Activated gamma-delta T cell treated with Interleukin-2 at 50 U/mL for 16 hours (primary cell): ENCODE measurements at places on chromosomes 13 and 19.

GRCh38 chr13:108225440-108225839 lies 7.2 kb downstream of the ABHD13 start:
- no peak for DNase-seq

DNA sequence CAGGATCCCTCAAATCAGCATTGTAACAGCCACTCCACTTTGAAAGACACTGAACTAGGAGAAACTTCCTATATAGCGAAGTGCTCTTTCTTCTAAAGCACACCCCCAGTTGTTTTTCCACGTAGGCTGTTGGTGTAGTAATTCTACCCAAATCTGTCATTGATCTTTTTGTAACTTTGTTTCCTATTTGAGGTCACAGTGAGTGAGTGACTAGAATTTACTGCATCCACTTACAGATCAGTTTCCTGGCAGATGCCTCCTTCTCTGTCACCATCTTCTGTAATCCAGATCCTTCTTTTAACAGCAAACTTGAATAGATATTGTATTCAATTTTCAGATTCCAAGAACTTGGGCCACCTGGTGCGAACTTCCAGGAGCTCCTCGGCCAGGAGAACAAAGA lies 15.3 kb downstream of the ZAR1L start:
- no peak for DNase-seq

DNA sequence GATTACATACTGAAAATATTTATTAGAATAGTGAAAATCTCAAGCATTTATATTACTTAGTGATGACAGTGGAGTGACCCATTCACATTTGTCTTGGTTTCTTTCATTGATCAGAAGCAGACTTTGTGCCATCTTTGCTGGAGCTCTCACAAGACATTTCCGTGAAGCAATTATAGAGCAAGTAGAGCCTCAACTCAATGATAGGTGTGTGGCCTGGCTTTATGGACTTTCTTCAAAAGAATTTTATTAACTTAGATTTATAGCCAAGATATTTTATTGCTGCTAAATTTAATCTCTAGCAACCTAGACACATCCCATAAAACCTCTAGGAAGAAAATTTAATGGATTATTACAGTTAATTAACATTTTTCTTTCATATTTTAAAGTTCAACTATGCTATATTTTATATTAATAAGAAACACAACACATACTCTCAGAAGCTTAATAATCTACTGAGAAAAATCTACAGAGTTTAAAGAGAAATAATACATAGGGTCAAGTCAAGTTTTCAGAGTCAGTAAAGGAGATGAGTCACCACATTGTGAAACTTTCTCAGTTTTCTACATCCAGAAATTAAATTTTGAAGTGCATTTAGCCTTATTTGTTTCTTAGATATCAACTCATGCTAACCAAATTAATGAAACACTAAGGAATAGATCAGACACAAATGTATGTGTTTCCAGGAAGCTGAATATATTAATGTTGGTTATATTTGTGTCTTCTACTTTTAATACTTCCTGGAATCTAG lies 160.5 kb downstream of the LACC1 start:
- DNase-seq = no peak

GRCh38 chr19:29904017-29904416 lies 38.0 kb upstream of the URI1 start:
- no peak for DNase-seq

DNA sequence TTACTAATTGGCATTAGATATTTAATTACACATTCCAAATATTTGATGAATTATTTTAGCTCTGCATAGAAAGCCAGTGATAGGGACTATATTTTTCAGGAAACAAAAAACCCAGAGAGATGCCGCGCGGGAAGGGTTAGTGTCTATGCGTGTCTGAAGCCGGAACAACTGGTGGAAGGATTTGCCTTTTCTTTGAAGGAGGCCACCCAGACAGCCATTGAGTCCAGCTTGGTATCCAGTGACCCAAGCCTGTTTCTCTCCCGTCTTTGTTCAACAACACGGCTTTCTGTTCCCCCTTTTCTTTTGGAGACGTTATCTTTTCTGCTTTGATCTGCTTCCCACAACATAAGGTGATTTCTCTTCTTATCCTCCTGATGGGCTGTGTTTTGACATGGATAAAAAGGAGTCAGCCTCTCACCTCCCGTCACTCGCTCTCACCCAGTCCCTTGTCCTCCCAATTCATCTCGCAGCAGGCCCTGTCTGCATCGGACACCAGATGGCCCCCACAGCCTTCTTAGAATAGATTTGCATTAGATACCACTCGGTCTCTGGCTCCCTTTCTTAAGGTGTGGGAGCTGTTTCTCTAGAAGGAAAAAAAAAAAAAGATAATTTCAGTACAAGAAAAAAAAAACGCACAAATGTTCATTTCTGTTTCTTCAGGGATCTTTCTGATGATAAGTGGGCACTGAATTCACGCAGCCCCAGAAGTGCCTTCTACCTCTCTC lies 361.8 kb downstream of the ZNF536 start:
- no peak for DNase-seq

GRCh38 chr19:58586133-58586765 lies 13.1 kb upstream of the MZF1 start:
- no peak for DNase-seq

GRCh38 chr13:100269837-100270236 lies 180.9 kb downstream of the PCCA start:
- DNase-seq = no peak

DNA sequence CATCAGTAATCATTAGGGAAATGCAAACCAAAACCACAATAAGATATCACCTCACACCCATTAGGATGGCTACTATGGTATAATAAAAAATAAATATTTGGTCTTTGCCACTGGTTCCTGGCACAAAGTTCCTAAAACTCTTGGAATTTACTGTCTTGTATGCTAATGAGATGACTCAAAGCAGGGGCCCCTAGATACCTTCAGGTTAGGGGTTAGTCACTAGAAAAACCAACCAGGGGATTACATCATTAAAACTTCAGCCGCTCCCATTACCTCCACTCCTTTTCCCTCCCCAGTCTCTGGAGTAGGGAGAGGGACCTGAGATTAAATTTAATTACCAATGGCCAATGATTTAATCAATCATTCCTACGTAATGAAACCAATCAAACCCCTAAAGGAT lies 49.6 kb downstream of the THSD1 start:
- no peak for DNase-seq

- DNase-seq = no peak
Observed at GRCh38 chr13:95684418-95684817, 7.5 kb downstream of the DNAJC3 start.

- no peak for DNase-seq
Observed at GRCh38 chr19:51263808-51264207, 12.9 kb downstream of the SIGLECL1 start.

- DNase-seq = no peak
Observed at GRCh38 chr19:31146015-31146414, 203.2 kb downstream of the TSHZ3 start.

DNA sequence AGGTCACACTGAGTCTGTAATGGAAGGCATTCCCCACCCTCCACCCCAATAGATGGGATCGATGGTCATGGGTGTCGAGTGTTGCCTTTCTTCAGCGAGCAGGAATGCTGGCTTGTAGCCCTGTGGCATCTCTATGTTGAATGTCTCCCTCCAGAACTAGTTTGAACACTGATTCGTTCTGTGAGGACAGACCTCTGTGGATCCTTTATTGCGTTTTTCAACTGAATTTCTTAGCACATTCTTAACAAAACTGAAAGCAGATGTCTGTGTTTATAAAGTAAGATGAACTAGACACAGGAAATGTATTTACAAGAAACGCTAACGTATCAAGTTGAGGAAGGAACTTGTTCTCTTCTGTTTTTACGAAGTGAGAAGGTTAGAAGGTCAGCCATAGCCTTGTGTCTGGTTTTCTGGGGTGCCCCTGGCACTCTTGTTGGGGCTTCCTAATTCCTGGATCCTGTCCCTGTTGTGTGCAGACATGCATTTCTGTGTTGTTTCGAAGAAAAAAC lies 36.8 kb upstream of the TM9SF2 start:
- DNase-seq = no peak

- DNase-seq = no peak
Observed at GRCh38 chr19:1123885-1124677, 20.3 kb downstream of the GPX4 start.

GRCh38 chr19:43504426-43505185 lies at the start of gene PHLDB3:
Gene PHLDB3 (minus strand): TSS chr19:43504746. CDS start chr19:43504118, 628 bp downstream.
- DNase-seq = peak; percentile 41

DNA sequence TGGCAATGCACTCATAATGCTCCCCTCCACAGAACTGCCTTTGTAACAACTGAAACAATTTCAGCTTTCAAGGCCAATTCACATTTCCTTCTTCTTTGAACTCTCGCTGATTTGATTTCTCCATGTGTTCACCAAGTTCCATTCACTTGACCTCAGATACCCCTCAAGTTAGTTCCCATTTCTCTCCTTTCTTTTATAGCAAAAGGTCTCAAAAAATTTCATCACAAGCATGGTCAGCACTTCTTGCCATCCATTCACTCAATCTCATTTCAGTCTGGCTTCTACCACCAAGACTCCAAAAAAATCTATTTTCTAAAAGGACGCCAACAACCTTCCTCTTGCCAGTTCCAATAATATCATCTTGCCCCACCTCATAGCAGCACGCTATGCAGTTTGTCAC lies 135.7 kb downstream of the DIAPH3 start:
- no peak for DNase-seq

GRCh38 chr13:65789815-65790214 lies 1440.3 kb downstream of the PCDH9 start:
- no peak for DNase-seq

GRCh38 chr13:79709471-79709870 lies 228.5 kb downstream of the NDFIP2 start:
- no peak for DNase-seq

GRCh38 chr13:99968521-99969452 lies 2.8 kb downstream of the ZIC5 start:
- DNase-seq = no peak

DNA sequence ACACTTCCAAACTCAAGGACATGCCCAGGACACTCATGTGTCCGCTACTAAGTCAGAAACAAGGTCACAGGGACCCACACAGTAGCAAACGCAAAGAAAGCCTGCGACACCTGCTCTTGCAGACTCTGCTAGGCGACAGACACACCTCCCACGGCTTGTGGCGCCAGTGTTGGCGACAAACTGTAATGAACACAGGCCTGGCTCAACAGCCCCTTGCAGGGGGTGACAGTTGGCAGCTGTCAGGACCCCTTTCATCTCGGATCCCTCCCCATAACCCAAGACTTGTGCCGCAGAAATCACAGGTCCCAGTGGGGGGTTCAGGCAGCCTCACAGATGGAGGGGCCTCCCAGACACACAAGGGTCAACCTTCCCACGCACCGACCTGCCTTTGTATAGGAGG lies 364 bp downstream of the CKM start:
- DNase-seq = no peak

DNA sequence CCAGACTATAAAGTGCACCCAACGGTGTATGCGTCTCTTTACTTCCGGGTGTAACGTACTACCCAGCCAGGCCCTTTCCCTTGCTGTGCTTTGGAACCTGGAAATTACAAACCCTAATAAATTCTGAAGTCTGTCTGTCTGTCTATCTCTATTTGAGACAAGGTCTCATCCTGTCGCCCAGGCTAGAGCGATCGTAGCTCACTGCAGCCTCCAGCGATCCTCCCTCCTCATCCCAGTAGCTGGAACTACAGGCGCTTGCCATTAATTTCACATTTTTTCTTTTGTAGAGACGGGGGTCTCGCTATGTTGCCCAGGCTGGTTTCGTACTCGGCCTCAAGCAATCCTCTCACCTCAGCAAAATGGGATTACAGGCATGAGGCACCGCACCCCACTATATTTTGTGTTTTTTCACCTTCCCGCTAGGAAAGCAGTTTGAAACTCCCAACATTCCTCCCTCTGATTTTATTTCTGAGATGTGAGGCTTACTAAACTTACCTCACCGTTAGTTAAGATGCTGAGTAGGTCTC lies 469 bp upstream of the RNF6 start:
- no peak for DNase-seq

DNA sequence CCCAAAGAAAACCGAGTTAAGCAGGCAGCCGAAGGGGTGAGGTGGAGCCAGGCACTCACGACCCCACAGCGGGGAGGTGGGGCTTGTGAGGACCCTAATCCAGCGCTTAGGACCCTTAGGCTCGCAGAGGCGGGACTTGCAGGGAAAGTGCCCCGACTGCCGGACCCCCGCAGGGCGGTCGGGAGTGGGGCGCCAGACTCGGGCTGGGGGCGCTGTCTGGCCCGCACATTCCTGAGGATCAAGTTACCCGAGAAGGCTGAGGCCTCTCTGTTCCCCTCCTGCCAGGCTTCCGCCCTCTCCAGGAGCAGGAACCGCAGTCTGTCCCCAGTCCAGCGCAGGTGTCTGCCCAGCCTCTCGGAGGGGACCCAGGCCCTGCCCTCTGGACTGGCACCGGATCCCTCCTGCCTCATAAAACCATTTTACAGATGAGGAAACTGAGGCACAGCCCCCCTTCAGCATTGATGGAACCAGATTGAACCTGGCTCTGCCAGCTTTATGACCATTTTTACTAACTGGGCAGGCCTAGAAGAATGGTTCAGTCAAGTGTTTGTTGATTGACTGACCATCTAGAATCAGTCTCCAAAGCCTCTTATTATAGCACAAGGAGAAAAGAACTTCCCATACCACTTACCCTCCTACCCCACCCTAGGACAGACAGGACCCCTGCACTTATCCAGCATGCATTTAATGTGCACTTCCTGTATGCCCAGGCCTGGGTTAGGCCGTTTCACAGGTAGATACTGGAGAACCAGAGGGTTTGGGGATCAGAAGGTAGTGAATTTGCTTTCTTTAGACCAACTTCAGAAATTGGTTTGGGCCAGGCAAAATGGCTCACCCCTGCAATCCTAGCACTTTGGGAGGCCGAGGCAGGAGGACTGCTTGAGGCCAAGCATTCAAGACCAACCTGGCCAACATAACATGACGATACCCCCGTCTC lies 6.7 kb upstream of the JUND start:
- no peak for DNase-seq

DNA sequence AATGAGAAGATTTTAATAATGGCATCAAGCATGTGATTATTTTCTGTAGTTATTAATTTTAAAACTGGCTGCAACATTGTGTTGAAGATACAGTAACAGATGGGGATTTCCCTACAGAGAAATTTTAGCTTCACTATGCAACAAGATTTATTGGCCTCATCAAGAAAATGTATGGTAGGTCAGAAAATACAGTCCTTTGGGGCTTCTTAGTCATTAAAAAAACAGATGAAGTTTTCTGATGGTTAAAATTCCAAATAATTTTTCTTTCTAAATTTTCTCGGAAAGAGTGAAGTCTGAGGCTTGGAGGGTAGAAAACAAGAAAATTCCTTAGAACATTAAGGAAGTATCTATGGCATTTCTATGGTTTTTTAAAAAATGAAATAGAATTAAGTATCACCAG lies 1790.8 kb upstream of the PCDH20 start:
- DNase-seq = no peak
